ENCODE measurements at places on chromosomes 3 and 15. TPM values are rescaled to one million over a fixed set of nuclear protein-coding genes. Genes with fewer than 3 reads are reported as not detected.

DNA sequence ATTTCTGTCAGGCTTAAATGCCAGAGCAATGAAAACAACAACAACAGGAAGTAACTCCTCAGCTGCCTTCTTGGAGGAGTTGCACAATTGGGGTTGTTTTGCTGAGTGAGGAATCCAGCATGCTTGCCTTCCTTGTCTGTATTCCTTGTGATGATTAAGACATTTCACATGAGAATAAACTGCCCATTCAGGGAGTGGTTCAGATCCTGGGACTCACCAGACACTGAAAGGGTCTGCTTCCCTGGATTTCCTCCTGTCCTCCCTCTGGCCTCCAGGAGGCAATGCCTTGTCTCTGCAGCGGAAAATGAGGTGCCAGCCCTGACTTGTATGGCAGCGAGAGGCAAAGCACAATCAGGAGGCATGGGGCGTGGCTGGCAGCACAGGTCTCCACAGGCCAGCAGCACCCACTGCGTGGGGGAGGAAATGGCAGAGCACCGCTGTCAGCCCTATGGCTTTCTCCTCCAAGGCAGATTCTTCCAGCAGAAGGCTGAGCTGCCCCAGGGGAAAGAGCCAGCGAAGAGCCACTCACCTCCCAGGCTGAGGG is 41.5 kb downstream of the RBP2 start:
- H3K27me3 ChIP-seq: no peaks in the 10 kb centered on the region
- no peak overlapping the region for H3K27ac ChIP-seq
- no peak for DNase-seq

DNA sequence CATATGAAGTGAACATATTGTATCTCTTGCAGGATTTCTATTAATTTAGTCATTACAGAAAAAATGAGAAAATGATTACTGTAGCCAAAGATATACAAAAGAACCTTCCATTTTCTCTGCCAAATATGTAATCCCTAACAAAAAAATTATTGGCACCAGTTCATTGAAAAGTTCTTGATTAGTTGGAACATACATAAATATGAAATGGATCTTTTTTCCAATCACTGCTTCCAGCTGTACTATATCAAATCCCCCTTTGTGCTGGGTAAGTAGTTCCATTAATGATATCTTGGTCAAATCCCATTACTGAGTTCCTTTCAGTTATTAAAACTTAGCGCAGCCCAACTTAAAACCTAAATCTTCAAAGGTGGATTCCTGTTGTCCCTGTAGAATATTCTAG is 263.8 kb downstream of the SLC9A9 start:
- DNase-seq: no peak
- H3K27ac ChIP-seq: no peak overlapping the region
- no peaks in the 10 kb centered on the region for H3K36me3 ChIP-seq
- no peaks in the 10 kb centered on the region for H3K4me1 ChIP-seq
- no peaks in the 10 kb centered on the region for H3K27me3 ChIP-seq

- H3K36me3 ChIP-seq: no peaks in the 10 kb centered on the region
- H3K4me3 ChIP-seq: no peak overlapping the region
- peaks cover 8% of the 10 kb centered on the region for H3K4me1 ChIP-seq
- no peaks in the 10 kb centered on the region for H3K27me3 ChIP-seq
- no peak overlapping the region for H3K27ac ChIP-seq
- no peak for DNase-seq
These were observed 1.9 kb upstream of the RMDN3 start for GRCh38 chr15:40756938-40757337.

DNA sequence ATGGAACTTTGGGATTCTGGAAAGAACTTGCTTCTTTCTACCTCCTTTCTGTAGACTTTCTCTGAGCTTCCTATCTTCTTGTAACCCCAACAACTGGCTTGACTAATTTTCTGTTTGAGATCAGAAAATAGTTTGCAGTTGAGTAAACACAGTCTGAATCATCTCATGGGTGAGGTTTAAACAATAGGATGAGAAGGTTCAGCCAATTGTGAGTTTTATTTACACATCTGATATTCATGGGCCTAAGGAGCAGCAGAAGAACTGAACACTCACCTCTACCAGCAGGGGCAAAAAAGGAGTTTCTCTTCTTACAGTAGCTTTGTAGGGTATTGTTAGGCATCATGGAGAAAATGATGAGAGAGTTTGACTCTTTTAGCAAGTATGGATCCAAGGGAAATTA is 54.2 kb downstream of the DTWD1 start:
- no peaks in the 10 kb centered on the region for H3K36me3 ChIP-seq
- H3K27ac ChIP-seq: no peak overlapping the region
- no peak overlapping the region for H3K4me3 ChIP-seq
- H3K4me1 ChIP-seq: no peaks in the 10 kb centered on the region
- DNase-seq: peak; percentile 5

- H3K27me3 ChIP-seq: no peaks in the 10 kb centered on the region
- no peaks in the 10 kb centered on the region for H3K4me1 ChIP-seq
- no peak overlapping the region for H3K27ac ChIP-seq
- H3K4me3 ChIP-seq: no peak overlapping the region
- H3K36me3 ChIP-seq: no peaks in the 10 kb centered on the region
- DNase-seq: no peak
These were observed 67.8 kb upstream of the ICE2 start for GRCh38 chr15:60546744-60547143.

The BNC1 gene
- total RNA-seq: 2.9 TPM

The TMEM207 gene
- not detected for total RNA-seq

The LIPC gene
- total RNA-seq: not detected

All from endothelial cell of umbilical vein (primary cell).